ENCODE measurements at places on chromosomes 4 and X.

DNA sequence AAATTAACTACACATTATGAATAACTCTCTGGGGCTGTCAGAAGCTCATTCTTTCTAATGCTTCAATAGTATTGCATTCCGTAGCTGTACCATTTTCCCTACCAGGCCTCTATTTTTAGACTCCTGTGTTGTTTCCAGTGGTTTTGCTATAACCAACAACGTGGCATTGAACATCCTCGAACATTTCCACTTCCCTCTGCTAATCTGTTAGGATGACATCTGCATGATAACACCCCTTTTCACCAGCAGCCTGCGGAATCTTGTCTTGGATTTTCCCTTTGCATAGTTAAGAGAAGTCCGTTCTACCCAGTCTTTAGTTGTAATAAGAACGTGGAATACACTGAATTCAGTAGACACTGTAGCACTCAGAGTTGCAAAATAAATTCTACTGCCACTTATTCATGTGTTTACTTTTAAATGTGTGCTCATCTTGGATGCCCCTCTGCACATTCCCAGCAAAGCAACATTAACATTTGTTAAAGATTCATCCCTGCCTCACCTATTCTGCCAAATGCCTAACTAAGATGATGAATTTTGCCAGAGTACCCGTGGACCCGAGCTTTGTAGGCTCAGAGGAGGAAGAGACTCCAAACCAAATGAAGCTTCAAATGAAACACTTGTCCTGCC is 55.6 kb downstream of the SEL1L3 start:
- no peak for DNase-seq

- DNase-seq, result no peak
Measured at GRCh38 chrX:149830192-149830873, 48.6 kb downstream of the MAGEA9 start.

DNA sequence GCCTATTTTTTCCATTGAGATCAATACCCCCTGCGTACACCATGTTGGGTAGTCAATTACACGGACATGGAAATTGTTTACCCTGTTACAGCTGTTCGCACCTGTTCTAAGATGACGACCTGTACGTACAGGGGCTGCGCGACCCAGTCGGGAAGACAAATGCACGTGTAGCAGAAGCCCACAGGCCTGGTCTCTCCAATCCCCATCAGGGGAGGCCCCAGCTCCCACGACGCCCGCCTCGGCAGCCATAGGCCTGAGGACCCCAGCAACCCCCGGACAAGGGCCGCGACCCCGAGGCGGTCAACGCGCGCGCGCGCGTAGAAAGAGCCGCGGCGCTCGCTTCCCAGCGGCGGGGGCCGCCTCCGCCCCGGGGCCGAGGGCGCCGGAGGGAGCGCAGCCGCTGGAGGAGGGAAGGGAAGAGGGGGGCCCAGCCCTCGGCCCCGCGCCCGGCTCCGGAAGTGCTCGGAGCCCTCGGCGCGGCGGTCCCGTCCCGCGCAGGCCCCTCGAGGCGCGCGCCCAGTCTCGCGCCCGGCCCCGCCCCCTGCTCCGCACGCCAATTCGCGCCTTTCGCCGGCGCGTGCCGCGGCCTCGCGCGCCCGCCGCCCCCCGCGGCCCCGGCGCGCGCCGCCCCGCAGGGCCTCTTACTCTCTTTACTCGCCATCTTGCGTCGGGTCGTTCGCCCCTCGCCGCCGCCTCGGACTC is 618 bp downstream of the RBBP7 start:
- no peak for DNase-seq

DNA sequence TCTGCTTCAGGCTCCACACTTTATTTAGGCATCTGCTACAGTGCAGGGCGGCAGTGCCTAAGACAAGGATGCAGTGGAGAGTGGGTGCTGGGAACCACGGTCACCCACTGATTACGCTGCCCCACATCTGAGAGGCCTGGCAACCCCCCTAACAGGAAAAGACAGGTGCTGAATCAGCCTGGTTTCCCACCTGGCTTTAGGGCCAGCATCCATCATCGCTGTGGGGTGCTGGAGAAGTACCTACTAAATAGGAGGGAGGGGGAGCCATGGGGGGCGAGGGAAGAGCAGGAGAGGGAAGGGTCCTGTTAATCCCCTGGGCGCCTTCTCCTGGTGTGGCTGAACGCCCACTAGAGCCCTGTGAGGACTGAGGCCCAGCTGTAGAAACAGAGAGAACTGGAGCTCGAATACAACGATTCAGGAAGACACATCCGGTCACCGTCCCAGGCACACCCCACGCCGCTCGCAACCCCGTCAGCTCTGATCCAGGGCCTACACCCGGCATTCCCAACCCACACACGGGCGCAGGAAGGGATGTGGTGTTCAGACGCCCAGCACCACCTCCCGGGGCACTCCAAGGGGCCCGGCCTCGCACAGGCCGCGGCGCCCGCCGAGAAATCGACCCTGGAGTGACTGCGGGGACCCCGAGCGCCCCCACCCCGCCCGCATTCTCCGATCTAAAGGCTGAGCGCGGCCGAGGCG is 554 bp downstream of the DCTD start:
- DNase-seq, result no peak

- DNase-seq, result no peak
Measured at GRCh38 chr4:187354740-187355139, 631.1 kb upstream of the FAT1 start.

GRCh38 chrX:145613894-145614293 is 203.7 kb upstream of the SLITRK2 start:
- DNase-seq, result no peak

DNA sequence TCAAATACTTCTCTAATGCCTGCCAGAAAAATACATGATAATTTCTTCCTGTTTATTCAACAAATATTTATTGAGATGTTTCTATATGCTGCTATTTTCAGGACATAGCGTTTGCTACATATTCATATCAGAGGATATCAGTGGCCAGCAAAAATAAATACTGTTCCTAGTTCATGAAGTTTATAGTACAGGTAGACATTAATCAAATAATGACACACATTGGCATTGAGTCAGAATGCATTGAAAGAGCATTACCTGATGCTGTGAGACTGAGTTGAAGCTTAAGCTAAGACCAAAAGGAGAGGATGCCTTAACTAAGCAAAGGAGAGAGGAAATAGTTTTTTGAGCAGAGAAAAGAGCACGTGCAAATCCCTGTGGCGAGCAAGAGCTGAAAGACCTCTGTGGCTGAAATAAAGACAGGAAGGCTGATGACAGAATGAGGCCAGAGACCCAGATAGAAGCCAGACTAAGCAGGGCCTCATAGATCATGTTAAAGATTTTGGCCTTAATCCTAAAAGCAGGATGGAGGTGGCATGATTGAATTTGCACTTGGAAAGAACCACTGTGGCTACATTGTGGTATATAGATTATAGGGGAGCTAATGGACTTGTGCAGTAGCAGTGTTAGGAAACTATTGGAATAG is 36.2 kb downstream of the FAM241A start:
- DNase-seq, result no peak

DNA sequence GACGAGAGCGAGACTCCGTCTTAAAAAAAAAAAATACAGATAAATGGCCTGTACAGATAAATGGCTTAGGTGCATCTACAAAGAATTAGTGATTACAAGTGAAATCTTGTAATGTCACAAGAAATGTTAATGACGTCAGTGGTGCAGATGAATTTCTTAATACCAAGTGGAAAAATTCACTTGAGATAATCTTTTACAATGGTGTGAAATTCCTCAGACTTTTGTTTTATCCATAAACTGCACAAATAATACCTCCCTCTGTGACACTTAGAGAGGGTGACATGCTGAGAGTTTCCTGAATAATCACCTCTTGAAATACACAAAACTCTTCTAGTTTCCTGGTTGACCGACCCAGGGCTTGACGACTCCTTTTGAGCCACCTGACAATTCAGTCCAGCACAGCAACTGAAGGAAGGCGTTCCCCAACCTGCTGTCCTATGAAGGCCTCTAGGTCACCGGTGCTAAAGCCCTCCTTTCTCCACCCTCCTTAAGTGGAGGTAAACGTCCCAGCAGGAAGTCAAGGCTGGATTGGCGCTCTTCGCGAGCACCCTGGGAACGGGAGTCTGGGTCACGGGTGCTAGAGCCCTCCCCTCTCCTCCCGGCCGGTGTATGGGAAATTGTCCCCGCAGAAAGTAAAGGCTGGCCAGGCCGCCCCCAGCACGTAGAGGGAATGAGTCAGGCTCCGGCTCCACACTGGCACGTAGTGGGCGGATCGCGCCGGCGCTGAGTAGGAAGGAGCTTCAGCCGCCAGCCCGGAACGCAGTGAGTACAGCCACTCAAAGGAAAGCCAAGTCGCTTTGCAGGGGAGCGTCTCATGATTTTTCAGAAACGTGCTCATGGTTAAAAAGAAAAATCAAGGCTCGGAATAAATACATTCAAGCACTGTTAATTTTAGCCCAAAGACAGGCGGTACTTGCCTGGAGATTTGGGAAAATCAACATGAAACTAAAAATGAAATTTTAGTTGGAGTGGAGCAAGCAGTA is at the start of gene TMEM144:
Gene TMEM144 (plus strand): TSS at position 662 of the 983 bp plus-strand sequence. CDS start 2,182 bp downstream, outside the sequence.
- DNase-seq, result no peak

GRCh38 chr4:119271361-119272085 is 50.4 kb downstream of the FABP2 start:
- DNase-seq, result no peak

DNA sequence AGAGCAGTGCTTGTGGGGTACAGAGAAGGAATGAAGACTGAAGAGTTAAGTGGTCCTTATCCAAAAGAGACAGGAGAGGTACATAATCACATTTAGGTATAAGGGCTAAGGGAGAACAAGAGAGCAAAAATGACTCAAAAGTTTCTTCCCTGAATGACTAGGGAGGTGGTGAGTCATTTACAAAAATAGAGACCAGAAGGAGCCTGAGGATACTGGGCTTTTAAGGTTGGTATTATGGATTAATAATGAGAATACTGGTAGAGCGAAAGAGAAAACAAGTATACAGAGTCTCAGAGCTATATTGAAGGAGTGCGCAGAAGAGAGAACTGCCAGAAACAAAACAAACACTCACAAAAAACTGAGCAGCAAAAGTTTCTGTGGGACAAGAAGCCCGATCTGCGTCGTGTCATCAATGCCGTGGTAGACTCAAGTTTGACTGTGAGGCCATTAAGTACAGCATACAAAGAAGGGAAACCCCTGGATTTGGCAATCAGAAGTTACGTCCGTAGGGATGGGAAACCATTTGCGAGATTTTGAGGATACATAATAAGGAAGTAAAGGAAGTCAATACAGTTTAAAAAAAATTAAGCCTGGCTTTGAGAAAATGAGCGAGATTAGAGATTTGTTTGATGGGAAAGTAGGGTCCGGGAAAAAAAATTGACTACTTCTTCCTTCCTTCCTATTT is 129.1 kb upstream of the STIM2 start:
- no peak for DNase-seq

GRCh38 chrX:123665197-123665596 is 67.7 kb downstream of the THOC2 start:
- no peak for DNase-seq

GRCh38 chr4:38308728-38309311 is 348.6 kb downstream of the PTTG2 start:
- DNase-seq, result no peak

GRCh38 chrX:12898073-12898472 is 8.3 kb upstream of the TLR8 start:
- no peak for DNase-seq

DNA sequence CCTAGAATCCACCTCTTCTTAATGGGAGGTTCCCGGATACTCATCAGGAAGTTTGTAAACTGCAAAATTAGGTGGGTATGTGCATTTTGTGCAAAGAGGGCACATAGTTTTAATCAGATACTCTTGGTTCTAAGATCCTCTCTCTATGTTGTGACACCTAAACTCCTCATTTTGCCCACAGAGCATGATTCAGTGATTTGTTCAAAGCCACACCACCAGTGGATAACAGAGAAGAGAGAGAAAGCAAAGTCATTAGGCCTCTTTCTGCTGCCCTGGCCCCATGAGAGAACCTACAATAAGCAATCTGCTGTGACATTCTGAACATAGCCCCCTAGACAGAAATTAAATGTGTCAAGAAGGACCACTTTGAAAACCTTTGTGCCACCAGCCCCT is 72.3 kb upstream of the STIM2 start:
- DNase-seq, result no peak

DNA sequence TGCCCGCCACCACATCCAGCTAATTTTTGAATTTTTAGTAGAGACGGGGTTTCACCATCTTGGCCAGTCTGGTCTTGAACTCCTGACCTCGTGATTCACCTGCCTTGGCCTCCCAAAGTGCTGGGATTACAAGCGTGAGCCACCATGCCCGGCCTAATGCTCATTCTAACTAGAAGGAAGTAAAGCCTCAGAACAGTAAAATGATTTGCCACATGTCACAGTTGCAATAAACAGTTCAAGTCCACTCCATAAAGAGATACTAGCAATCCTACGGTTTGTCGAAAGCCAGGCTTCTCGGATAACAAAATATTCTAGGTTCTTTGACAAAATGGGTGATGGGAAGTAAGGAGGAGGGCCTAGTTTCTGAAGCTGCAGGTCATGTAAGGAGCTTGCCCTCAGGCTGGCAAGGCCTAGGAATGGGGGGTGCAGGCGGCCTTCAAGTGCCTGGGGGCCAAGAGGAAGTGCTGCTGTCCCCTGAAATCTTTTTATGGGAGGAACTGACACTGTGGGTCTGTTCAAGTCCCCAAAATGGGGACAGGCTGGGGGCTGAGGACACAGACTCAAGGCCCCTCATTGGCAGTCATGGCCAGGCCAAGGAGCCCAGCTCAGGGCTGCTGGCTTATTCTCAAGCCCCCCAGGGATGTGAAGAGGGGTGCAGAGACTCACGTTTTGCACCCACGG is 31.8 kb upstream of the ACSL1 start:
- DNase-seq, result no peak

- no peak for DNase-seq
Measured at GRCh38 chr4:24640366-24640765, 56.0 kb upstream of the DHX15 start.

GRCh38 chrX:7132335-7133049 is 15.0 kb upstream of the STS start:
- DNase-seq, result no peak

DNA sequence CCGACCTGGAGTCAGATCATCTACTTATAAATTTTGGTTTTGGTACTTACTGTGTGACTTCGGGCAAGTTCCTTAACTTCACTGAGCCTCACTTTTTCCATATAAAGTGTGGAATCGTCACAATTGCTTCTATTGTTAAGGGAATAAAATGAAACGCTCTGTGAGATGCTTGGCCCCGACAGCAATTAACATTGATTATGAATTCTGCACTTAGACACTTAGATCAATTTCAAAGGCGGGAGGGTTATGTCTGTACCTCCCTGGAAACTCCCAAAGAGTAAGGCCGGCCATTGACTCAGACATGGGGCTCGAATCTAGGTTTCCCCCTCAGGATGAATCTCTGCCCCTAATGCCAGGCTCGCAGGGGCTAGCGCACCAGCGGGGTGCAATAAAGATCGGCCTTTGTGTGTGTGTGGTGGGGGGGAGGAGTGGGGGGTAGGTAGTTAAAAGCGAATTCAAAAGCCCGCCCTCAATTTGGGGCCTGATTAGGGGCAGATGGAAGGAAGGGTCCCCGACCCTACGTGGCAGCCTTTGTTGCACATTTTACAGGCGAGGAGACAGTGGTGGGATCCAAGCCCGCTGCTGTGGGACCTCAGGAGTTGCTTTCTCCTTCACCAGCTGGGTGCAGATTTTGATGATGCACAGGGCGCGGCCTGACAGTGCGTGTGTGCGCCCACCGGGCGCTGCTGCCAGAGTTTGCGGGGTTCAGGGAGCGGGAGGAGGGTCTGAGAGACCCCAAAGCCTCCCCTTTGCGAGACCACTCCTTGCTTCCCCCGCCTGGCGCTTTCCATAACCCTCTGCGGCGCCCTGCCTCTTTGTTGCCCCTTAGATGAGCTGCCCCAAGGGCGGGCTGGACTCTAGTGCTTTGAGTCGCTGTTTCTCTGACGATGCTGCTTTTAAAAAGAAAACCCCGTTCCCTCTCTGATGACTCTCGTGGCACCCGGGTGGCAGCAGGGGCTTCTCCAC is 9.6 kb downstream of the MSX1 start:
- DNase-seq, result no peak

GRCh38 chr4:53767482-53767881 is 176.2 kb upstream of the LNX1 start:
- DNase-seq, result no peak
